ENCODE measurements at places on chromosomes 4 and X. TPM values are rescaled to one million over a fixed set of nuclear protein-coding genes. Genes with fewer than 3 reads are reported as not detected.

DNA sequence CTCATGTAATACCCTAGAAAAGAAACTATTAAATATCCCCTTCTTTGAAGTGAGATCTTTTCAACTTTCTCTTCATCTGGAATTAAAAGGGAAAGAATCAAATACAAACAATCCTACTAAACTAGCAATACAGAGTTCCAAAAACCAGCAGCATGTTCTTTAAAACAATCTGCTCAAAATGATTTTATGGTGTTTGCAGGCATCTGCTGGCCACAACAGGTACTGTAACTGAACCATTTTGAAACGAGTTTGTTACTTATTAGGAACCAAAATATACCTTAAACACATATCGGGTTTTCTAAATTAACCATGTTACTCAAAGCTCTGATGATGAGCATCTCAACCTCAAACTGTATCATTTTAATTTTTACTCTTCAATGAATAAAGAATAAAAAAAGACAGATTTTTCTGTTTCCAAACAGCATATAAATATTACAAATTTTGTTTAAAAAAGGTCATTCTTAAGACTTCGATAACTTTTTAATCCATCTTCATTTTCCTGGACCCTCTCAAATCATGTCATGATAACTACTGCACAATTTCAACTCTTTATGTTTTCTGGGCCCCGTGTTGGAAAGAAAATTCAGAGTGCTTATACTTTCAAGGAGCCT lies 56.5 kb downstream of the ARAP2 start:
- peak; percentile 0 for DNase-seq

- no peak for DNase-seq
Measured at GRCh38 chr4:59904331-59904730, 1295.8 kb upstream of the ADGRL3 start.

The CHM gene
- total RNA-seq = 16.5 TPM

The NSUN7 gene
- total RNA-seq = not detected

The MAOB gene
- not detected for total RNA-seq

- DNase-seq = peak; percentile 12
Measured at GRCh38 chr4:121071640-121072223, 603 bp downstream of the NDNF start.

- peak; percentile 73 for DNase-seq
Measured at GRCh38 chrX:11261260-11261659, 32.0 kb upstream of the AMELX start.

DNA sequence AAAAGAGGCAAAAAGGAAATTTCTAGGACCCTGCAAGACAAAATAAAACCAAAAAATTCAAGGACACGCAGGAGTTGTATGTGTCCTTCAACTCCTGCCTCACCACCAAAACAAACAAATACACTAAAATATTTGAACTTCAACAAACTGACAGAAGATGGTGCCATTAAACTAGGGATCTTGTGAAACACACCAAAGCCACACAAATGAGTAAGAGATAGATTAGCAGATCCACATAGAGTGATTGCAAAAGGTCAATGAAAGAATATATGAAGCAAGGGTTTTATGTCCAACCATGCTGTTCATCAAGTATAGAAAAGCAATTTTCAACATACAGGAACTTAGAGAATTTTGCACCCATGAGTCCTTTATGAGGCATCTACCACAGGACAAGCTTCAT lies 40.1 kb upstream of the SCML1 start:
- peak; percentile 9 for DNase-seq

The PITX2 gene
- total RNA-seq = 0.18 TPM

The DCAF4L1 gene
- total RNA-seq = 0.25 TPM
